ENCODE measurements at places on chromosomes 7 and 10.

DNA sequence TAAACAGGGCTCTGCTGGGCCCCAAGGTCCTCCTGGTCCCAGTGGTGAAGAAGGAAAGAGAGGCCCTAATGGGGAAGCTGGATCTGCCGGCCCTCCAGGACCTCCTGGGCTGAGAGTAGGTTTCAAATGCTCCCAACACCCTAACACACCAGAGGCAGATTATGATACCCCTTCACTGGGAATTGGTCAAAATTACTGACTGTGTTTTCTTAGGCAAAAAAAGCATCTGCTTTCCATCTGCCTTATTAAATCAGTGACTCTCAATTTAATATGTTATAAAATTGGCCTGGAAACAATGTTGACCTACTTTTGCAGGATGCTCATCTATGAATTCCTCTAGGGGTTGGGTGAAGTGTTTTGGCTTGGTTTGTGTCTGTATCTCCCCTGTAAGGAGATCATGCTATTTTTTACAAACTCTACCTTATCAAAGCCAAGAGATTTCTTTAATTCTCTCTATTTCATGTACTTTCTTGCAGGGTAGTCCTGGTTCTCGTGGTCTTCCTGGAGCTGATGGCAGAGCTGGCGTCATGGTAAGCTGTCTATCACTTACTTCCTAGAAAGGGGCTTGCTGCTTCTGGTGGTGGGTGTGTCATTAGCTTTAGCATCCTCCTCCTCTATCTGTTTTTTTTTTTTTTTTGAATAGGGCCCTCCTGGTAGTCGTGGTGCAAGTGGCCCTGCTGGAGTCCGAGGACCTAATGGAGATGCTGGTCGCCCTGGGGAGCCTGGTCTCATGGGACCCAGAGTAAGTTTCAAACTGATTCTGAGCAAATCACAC is 15.9 kb downstream of the COL1A2 start:
- peak; percentile 62 for DNase-seq

- no peak for DNase-seq
Measured at GRCh38 chr7:23100697-23101096, 4.9 kb upstream of the KLHL7 start.

- DNase-seq = no peak
Measured at GRCh38 chr10:3331690-3332230, 159.2 kb upstream of the PITRM1 start.

DNA sequence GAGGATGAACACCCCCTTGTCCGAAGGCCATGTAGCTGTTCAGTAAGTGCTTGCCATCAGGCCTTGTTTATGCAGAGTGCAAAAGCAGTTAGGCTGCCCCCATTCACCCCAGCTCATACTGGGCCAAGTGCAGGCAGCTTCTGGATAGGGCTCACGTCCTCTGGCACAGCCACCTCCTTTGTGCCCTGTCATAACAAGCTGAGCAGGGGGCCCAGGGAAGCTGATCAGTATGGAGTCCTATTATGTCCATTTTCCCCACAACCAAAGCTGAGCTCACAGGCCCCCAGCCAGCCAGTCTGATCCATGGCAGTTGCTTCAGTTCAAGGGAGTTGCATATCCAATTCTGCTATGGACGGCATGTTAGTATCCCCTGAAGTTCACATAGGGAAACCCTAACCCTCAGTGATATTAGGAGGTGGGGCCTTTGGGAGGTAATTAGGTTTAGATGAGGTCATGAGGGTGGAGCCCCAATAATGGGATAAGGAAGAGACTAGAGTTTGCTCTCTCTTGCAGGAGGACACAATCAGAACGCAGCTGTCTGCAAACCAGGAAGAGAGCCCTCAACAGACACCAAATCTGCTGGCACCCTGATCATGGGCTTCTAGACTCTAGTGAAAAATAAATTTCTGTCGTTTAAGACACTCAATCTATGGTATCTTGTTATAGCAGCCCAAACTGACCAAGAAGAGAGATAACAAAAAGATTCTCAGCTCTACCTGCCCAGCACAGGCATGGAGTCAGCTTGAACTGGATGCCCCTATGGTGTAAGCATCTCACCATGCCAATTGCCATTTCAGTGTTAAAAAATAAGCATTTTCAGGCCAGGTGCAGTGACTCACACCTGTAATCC is 155.9 kb downstream of the FGFR2 start:
- no peak for DNase-seq

- no peak for DNase-seq
Measured at GRCh38 chr7:142009187-142009586, 13.5 kb downstream of the MGAM start.
